ENCODE measurements at places on chromosomes 7 and 10. TPM values are rescaled to one million over a fixed set of nuclear protein-coding genes. Genes with fewer than 3 reads are reported as not detected.

NPC1L1 gene
- total RNA-seq: not detected

FLNC gene
- total RNA-seq: not detected

ASB10 gene
- not detected for total RNA-seq

PRKG1 gene
- total RNA-seq: not detected

NKX6-2 gene
- not detected for total RNA-seq

GDF10 gene
- total RNA-seq: 0.24 TPM

SPOCK2 gene
- total RNA-seq: 63.0 TPM

VPS37D gene
- 0.18 TPM for total RNA-seq

DNA sequence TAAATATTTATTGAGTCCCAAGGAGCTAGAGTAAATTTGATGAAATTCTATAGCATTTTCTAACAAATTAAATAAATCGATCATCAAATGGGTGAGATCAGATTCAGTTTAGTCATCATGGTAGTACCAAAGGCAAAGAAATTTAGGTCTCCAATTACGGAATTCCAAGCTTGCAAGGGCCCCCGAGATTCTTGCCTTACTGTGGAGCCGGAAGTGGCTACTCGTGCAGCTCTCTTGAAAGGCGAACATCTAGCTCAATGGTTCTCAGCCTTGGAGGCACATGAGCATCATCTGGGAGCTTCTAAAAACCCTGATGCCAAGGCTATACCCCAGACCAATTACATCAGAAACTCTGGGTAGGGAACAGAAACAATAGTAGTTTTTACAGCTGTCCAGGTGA lies 117.9 kb upstream of the PRR15 start:
- H3K4me1 ChIP-seq: no peaks in the 10 kb centered on the region
- no peak overlapping the region for H3K4me3 ChIP-seq
- no peaks in the 10 kb centered on the region for H3K27me3 ChIP-seq
- DNase-seq: no peak
- H3K27ac ChIP-seq: no peak overlapping the region

DNA sequence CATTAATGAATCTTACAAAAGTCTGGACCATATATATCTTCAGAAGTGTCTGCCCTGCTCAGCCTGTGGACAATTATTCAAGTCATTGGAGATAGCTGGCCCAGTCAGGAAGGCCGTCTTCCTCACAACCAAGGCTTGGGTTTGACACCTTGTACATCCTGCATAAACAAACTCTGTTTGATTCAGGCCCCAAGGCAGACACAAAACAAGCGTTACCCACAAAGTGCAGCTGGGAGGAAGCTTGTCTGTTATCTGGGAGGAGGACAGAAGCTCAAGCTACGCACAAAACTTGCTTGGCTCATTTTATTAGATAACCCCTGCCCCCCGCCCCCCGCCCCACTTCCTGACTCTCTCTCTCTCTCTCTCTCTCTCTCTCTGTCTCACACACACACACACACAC lies 166.9 kb upstream of the WDR11 start:
- H3K27me3 ChIP-seq: no peaks in the 10 kb centered on the region
- no peak for DNase-seq
- H3K27ac ChIP-seq: no peak overlapping the region
- no peaks in the 10 kb centered on the region for H3K36me3 ChIP-seq
- H3K4me3 ChIP-seq: no peak overlapping the region
- H3K4me1 ChIP-seq: no peaks in the 10 kb centered on the region

DNA sequence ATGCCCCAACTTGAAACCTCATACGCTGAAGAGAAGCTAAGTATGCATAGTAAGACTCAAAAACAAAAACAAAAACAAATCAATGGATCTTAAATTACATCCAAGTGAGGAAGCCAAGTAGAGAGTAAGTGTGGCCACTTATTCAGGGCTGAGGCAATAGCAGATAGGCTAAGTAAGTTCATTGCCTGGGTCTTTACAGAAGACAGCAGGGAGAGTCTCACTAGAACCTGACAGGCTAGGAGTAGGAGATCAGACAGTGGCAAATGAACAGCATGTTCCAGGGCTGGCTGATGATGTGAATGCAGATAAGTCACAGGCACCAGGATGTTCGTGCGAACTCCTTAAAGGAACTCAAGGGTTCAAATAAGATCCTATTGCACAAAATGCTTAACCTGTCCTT lies 568.6 kb downstream of the KCNMA1 start:
- H3K27ac ChIP-seq: no peak overlapping the region
- H3K4me3 ChIP-seq: no peak overlapping the region
- no peaks in the 10 kb centered on the region for H3K36me3 ChIP-seq
- no peaks in the 10 kb centered on the region for H3K27me3 ChIP-seq

GRCh38 chr7:150464962-150465361 lies 14.5 kb downstream of the GIMAP8 start:
- no peak for DNase-seq
- no peaks in the 10 kb centered on the region for H3K27me3 ChIP-seq
- H3K27ac ChIP-seq: no peak overlapping the region
- peaks cover 63% of the 10 kb centered on the region for H3K4me1 ChIP-seq

- H3K27ac ChIP-seq: no peak overlapping the region
- peaks cover 4% of the 10 kb centered on the region for H3K4me1 ChIP-seq
- no peaks in the 10 kb centered on the region for H3K27me3 ChIP-seq
- H3K4me3 ChIP-seq: no peak overlapping the region
- DNase-seq: no peak
Measured at GRCh38 chr7:28002638-28003037, 178.0 kb downstream of the JAZF1 start.

GRCh38 chr7:157487046-157487770 lies 150.4 kb downstream of the DNAJB6 start:
- H3K36me3 ChIP-seq: no peaks in the 10 kb centered on the region
- no peak overlapping the region for H3K4me3 ChIP-seq
- no peak for DNase-seq

DNA sequence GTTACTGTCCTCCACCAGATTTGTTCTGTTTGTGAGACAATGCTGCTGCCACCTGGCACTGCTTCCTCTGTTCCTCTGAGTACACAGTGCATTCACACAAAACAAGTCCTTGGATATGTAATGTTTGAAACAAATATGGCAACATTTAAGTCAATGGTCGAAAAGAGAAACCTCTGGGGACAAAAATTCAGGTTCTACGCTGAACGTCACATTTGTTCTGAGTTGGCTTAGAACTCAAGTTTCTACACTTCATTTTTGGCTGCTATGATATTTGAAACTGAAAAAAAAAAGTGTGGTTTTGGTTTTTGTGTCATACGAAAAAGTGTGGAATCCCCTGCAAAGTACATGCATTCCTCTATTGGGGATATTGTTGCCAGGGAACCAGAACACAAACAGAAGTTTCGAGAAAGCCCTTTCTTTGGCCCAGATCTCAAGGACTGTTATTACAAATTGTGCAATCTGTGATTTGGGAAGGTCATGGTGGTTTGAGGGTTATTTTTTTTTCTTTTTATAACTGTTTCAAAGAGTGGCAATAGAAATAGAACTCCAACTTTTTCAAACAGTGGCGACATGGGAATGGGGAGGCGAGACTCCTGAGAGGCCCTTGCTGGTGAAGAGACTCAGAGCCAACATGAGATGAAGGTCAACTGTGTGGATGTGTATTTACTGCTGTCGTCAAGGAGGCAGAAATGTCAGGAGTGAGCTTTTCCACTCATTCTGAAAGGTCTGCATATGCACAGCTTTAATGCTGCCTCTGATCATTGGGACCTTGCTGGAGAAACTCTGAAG lies 127.5 kb downstream of the CUBN start:
- H3K27ac ChIP-seq: peak overlapping the region; percentile 45
- H3K36me3 ChIP-seq: no peaks in the 10 kb centered on the region
- peaks cover 34% of the 10 kb centered on the region for H3K4me1 ChIP-seq
- peak; percentile 60 for DNase-seq

- H3K27me3 ChIP-seq: no peaks in the 10 kb centered on the region
- H3K4me3 ChIP-seq: no peak overlapping the region
- H3K36me3 ChIP-seq: no peaks in the 10 kb centered on the region
- no peak for DNase-seq
Measured at GRCh38 chr10:127195041-127195506, 1.3 kb downstream of the INSYN2A start.

DNA sequence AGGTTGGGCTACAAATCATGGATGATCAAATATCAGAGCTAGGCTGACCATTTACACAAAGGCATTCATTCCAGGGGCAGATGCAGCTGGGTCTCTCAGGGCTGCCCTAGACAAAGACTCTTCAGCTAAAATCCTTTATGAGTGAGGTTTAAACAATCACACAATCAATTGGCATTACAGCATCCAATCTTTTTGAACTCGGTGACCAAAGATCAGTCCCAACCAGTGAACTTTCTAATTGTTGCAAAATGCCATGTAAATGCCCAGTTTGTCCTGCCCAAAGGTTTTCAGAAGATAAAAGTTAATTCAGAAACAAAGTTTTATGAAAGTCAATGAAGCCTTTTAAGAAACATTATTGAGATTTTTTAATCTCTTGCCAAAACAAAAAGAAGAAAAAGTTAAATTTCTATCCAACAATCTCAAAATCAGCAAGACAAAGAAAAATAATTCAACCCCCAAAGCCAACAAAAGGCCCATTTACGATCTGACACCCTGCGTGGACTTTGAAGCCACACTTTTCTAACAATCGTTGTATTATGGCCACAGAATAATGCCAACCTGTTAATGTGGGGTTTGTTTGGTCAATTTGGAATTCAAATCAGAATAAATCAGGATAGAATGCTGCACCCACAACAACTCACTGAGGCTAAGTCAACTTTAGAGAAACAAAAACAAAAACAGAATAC lies 40.9 kb downstream of the GPR37 start:
- no peak overlapping the region for H3K27ac ChIP-seq
- H3K4me1 ChIP-seq: no peaks in the 10 kb centered on the region
- no peaks in the 10 kb centered on the region for H3K27me3 ChIP-seq
- H3K4me3 ChIP-seq: no peak overlapping the region
- no peaks in the 10 kb centered on the region for H3K36me3 ChIP-seq

DNA sequence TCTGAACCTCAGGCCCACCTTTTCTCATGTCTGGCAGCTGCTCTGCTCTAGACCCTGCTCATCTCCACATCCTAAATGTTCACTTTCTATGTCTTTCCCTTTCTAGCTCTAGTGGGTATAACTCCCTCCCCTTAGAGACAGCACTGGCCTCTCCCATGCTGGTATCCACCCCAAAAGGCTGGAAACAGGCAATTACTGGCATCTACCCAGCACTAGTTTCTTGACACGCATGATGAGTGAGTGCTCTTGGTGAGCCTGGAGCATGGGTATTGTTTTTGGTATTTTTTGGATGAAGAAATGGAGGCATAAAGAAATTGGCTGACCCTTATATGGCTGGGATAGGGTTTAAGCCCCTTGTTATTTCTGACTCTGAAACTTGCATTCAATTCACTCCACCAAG lies 156.0 kb downstream of the EGFR start:
- H3K4me1 ChIP-seq: no peaks in the 10 kb centered on the region
- H3K27ac ChIP-seq: no peak overlapping the region
- no peak overlapping the region for H3K4me3 ChIP-seq
- H3K27me3 ChIP-seq: no peaks in the 10 kb centered on the region

DNA sequence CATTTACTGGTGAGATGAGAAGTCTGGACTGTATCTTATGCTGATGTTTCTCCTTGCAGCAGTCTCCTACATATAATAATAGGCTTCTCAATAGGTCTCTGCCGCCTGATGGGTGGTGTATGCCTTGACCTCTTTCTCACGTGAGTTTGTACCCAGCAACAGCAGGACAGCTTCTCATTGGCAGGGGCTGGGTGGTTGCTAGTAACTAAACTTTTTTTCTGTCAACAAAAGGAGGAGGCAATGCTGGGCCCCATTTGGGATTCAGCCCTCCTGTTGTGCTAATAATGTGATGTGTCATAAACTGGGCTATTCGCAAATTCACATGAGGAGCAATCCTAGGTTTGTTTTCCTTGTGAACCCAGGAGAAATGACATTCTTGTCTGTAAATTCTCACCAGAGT lies 533.6 kb downstream of the GATA3 start:
- no peak for DNase-seq
- no peak overlapping the region for H3K4me3 ChIP-seq
- H3K4me1 ChIP-seq: no peaks in the 10 kb centered on the region
- no peak overlapping the region for H3K27ac ChIP-seq

DNA sequence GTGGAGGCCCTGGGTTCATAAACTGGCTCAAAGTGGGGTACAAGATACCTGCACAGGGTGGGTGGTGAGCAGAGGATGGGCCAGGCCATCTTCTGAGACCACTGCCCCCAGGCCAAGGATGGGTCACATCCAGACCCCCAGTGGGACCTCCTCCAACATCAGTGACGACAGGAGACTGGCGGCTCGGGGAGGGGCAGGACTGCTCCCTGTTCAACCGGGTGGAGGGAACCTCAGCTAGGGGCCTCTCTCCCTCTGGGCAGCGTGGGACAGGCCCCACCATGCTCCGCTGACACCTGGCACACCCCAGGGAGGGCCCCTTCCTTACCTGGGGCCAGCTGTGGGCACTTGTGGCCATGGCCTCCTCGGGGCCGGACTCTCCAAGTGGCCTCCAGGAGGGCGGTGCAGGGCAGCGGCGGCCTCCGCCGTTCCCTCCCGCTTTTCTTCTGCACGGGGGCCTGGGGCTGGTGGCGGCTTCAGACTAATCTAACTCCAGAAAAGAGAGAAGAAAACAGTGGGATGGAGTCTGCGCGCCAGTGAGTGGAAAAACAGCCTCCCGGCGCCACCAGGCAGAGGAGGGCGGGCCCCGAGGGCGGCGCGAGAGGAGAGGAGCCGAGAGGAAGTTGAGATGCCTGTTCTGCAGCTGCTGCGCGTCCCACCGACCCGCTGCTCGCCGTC lies at the start of gene CALHM2:
CALHM2 (minus strand) TSS at position 540 of the 675 bp plus-strand sequence. CDS start 2,429 bp downstream, outside the sequence.
- peak within 1 kb of the TSS; percentile 78 for H3K4me3 ChIP-seq
- peaks cover 30% of the 10 kb centered on the region for H3K4me1 ChIP-seq
- no peaks in the 10 kb centered on the region for H3K27me3 ChIP-seq
- H3K36me3 ChIP-seq: peaks cover 8% of the 10 kb centered on the region
- H3K27ac ChIP-seq: peak within 1 kb of the TSS; percentile 61
- peak; percentile 43 for DNase-seq

GRCh38 chr10:58424176-58424575 lies 39.0 kb downstream of the TFAM start:
- DNase-seq: no peak
- H3K4me3 ChIP-seq: no peak overlapping the region
- H3K36me3 ChIP-seq: no peaks in the 10 kb centered on the region
- no peaks in the 10 kb centered on the region for H3K4me1 ChIP-seq
- no peaks in the 10 kb centered on the region for H3K27me3 ChIP-seq
- H3K27ac ChIP-seq: no peak overlapping the region

DNA sequence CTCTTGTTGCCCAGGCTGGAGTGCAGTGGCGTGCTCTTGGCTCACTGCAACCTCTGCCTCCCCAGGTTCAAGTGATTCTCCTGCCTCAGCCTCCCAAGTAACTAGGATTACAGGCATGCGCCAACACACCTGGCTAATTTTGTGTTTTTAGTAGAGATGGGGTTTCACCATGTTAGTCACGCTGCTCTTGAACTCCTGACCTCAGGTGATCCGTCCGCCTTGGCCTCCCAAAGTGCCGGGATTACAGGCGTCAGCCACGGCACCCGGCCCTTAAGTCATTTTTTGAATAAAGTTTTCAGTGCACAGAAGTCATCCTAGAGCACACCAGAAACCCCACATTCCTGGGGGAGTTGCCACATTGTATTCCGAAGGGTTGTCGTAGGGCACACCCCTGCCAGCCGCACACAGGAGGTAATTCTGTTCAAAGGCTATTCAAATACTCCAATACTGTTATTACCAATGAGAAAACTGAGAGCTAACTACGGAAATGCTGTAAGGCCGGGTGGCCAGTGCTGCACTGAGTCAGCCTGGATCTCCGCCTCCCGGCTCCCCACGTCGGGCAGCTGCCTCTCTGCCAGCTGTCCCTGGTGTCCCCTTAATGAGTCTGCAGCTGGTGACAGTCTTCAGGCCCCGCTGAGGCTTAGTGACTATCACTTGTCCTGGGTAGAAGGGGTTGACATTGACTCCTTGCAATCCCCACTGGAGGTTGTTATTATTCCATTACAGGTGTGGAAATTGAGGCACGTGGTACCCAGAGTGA lies 8.6 kb upstream of the RFC2 start:
- DNase-seq: no peak
- no peak overlapping the region for H3K4me3 ChIP-seq
- no peaks in the 10 kb centered on the region for H3K4me1 ChIP-seq
- H3K36me3 ChIP-seq: no peaks in the 10 kb centered on the region
- no peak overlapping the region for H3K27ac ChIP-seq
